Stimulated activated CD4-positive, alpha-beta T cell treated with anti-CD3 and anti-CD28 coated beads, Interleukin-15, amount 100 ng/mL, for 24 hours (primary cell): ENCODE measurements at places on chromosomes 1 and 21.

GRCh38 chr1:210400043-210400840 lies 71.5 kb downstream of the HHAT start:
- peak; percentile 61 for DNase-seq

- DNase-seq: no peak
These were observed 34.1 kb upstream of the PRSS38 start for GRCh38 chr1:227781314-227781930.

- DNase-seq: no peak
These were observed 56.6 kb upstream of the PPP2R5A start for GRCh38 chr1:212228591-212229119.

- no peak for DNase-seq
These were observed 24.1 kb downstream of the EIF4G3 start for GRCh38 chr1:21152423-21153100.

DNA sequence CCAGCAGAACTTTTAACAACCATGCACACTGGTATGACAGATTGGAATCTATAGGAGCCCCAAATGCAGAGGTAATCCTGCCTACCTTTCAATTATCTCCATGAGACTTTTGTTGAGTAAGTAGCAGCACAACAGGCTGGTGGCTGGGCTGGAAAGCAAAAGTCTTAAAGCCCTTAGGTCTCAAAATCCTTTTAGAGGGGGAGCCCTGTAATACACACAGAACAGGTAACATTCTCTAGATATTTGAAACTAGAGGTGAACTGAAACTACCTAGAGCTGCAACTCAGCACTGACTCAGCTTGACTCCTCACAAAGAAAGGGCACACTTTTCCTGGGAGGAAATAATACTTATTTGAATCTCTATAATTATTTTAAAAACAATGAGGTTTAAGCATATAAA lies 71.5 kb downstream of the CLCA4 start:
- DNase-seq: no peak

DNA sequence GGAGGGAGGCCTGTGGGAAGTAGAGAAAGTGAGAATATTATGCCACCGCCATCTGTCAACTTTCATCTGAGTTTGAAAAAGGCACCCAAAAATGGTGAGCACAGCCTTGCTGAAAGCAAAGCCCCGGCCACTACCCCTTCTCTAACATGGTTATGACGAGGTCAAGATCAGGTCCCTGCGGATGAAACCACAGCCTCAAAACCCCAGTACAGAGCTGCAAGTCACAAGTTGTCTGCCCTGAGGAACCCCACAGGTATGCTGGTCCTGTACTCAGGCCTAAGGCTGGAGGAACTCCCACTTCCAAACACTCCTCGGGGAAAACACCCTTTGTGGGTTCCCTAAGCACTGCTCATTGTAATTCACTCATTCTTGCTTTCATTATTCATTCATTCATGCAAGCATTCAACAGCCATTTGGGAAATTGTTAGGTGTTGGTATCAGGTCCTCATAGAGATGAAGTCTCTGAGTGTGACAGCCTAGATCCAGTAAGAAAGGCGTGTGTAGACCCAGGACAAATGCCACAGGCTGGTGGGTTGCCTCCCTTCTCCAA lies 216.6 kb upstream of the EDN2 start:
- DNase-seq: no peak

DNA sequence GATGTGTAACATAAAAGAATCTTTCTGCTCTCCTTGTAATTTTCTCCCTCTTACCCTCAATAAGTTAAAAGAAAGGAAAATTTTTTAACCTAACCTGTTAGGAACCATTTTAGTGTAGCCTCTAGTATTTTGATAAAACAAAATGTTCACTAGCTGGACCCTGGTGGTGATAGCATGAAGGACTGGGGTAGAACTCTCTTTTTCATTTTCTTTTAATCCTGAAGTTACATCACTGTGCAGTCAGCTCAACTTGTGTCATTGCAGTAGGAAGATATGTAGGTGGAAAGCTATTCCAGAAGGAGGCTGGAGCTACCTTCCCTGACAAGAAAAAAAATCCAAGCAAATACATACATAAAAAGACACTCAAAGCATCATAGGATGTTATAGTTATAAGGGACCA lies 39.3 kb downstream of the NFIA start:
- no peak for DNase-seq

DNA sequence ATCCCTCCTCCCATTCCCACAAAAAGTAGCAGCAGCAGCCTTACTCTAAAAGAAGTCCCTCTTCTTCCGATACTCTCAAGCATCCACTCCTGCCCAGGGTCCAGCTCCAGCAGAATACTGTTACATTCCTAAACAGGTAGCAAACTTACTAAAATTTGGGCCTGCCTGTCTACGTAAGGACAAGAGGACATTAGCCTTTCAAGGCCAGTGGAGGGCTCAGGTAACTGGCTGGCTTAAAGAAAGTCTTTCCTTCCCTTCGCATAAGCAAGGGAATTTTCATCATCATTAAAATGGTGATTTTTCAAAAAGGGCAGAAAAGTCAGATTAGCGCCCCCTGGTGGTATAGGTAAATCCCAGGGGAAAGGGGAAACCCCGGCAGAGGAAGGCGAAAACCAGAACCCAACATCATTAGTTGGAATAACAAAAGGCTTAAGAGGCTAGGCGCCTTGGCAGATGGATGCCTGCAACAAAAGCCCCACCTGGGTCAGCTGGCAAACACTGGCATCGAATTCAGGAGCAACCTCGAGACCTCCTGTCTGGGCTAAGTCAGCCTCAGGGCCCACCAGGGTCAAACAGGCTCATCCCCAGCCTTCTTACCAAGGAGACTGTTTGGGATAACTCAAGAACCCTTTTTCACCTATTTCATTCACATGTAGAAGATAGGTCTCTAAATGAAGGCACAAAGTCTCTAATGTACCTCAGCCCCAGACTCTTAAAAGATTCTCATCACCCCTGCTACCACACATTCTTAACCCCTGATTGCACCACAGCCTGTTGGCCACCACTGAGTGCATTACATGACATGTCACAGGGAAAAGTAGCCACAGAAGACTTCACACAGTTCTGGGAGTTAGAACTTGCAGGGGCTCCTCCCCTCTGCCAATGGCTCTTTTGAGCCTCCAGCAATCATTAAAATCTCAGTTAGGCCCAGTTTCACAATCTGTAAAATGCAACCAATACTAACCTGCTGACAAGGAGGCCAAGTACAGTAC lies 36.7 kb downstream of the ERI3 start:
- DNase-seq: peak; percentile 58

- DNase-seq: peak; percentile 36
These were observed 18.4 kb downstream of the ATP1A4 start for GRCh38 chr1:160169553-160170399.

- peak; percentile 83 for DNase-seq
These were observed 2.3 kb downstream of the IL6R start for GRCh38 chr1:154407198-154408091.

GRCh38 chr1:115121793-115122192 lies 32.5 kb upstream of the TSPAN2 start:
- DNase-seq: no peak

DNA sequence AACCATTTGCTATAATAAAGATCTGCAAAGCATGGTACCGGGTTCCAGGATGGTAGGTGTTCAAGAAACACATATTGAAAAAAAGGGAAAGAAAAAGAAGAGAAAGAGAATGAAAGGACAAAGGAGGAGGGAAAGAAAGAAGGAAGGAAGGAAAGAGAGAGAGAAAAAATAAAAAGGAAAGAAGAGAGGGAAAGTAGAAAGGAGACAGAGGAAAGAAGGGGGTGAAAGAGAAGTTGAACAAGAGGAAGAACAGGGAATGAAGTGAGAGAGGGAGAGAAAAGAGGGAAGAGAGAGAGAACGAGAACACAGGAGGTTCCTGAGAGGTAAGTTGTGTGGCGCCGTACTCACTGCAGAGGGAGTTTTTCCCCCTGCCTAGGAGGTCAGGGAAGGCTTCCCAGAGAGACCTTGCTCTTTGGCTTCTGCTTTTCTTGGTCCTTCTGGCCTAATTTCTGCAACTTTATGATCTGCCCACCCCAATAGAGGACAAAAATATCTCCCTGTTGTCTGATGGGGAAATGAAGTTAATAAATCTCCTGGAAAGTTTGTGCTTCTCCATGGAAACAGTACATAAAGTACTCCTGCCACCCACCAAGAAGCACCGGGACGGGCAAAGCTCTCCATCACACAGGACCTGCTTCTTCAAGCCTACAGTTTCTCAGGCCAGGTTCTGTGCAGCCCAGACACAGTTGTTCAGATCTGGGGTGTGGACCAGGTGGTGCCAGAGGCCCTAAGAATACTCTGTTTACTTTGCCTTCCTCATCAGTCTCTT lies 124.8 kb downstream of the ROR1 start:
- DNase-seq: no peak

GRCh38 chr1:245577191-245578157 lies 422.7 kb downstream of the KIF26B start:
- no peak for DNase-seq

DNA sequence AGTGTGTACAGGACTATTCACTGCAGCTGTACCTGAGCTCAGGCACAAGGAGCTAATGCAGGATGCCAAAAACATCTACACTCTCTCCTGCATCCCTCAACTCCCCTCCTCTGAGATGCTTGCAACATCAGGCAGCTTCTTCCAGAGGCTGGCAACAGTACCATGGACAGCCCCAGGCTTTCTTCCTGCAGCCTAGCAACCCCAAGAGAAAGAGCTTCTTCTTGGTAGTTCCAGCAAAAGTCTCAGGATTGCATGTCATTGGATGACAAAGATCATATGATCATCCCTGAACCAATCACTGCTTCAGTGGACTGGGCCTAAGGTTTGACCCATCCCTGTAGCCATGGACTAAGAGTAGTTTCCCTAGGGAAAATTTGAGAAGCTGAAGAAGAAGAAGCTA lies 46.7 kb downstream of the CAMK2N1 start:
- DNase-seq: no peak

DNA sequence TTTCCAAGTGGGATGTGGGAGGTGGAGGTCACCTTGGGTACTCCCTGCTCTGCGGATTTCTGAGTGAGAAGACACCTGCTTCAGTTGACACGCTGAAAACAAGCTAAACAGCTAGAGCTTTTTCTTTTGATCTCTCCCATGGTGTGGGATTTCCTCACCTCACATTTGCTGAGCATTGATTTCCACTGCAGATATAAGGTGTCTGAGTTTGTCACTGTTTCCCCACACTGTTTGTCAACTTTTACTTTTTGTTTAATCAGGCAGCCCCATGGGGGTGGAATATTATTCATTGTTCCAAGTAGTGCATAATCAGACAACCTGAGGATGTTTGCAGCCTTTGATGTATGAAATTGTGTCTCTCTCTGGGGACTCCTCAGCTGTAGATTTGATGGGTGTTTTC lies 49.5 kb downstream of the FASLG start:
- DNase-seq: peak; percentile 52

GRCh38 chr1:23496490-23497181 lies 12.7 kb upstream of the ASAP3 start:
- no peak for DNase-seq

DNA sequence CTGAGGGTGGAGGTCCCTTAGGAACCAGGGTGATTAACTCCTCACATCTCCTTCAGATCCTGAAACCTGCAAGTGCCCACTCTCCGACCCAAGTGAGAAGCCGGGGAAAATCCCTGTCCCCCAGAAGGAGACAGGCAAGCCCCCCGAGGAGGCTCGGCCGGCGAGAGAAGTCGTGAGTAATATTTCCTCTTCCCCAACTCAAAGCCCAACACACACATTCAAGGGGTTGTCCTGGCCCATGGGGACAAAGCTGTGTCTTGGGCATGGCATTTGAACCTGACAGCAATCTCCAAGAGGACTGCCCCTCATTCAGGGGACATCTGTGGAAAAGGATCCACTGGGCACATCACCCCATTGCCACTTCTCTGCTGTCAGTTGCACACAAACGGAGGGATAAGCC lies 23.6 kb downstream of the VASH2 start:
- DNase-seq: no peak

GRCh38 chr1:171743081-171743870 lies 1.4 kb upstream of the VAMP4 start:
- DNase-seq: peak; percentile 25

- no peak for DNase-seq
These were observed 34.9 kb upstream of the TSNAX start for GRCh38 chr1:231493421-231494185.

DNA sequence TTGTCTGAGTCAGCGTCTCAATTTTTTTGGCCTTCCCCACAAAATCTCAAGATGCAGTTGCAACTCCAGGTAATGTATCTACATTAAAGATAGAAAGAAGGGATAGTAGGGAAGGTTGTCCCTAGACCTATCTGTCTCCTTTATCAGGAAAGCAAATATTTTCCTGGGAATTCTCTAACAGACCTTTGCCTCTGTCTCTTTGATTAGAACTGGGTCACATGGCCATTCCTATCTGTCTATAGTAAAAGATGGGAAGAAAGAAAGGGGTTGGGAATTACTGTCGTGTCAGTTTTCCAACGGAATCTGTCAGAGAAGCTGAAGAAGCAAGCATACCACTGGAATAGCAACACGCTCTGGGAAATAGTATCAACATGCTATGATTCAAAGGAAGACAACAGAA lies 48.7 kb downstream of the ZNF326 start:
- no peak for DNase-seq

- DNase-seq: no peak
These were observed 77.8 kb upstream of the KAZN start for GRCh38 chr1:14520514-14521163.

DNA sequence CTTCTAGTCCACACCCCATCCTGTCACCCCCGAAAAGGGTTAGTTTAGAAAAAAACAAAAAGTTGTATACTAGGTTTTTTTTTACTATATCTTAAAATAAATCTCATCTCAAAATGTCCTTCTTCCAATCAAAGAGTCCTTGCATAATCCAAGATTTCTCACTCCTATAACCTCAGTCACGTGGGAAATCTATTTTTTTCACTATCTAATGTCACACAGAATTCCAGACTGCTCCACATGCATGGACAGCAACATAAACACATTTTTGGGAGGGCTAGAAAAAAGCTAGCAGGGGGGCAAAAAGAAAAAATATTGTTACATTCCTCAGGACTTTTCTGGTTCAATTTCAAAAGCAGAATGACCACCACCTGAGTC lies 39.3 kb downstream of the TGFBR3 start:
- no peak for DNase-seq

DNA sequence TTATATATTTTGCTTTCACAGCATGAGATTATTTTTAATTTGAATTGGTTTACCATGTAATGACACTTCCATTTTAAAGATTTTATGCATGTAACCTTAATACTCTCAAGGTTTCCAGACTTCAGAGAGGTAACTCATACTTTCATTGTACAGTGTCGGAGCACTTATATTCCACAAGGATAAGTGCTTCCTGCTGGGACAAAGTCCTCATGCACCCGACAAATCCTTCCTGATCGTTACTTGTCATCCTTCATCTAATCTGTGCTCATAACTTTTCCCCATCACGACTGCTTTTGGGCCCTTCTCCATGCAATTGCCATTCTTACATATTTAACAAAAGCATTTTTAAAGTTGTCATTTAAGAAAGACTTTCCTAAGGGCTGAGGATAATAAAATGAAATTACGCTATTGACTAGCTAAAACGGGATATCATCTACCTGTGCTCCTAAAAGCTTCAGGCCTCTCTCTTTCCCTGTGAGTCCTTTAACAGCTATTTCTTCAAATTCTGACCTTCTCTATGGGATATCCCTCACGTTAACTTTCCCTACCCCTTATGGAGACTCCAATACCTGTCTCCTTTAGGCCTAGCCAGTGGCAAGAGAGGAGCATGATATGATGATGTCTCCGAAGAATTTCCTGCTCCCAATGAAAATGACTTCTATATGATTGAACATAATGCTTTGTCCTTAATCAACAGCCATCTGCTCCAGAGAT lies 59.3 kb downstream of the NCAM2 start:
- no peak for DNase-seq

- no peak for DNase-seq
These were observed 144.0 kb downstream of the NAV1 start for GRCh38 chr1:201682964-201683363.

GRCh38 chr1:60102267-60103061 lies 28.9 kb upstream of the C1orf87 start:
- DNase-seq: no peak
